ENCODE measurements at places on chromosomes 3 and 15.

- H3K4me1 ChIP-seq: peaks cover 6% of the 10 kb centered on the region
- no peak overlapping the region for H3K4me3 ChIP-seq
- no peak for DNase-seq
- no peaks in the 10 kb centered on the region for H3K36me3 ChIP-seq
- H3K27ac ChIP-seq: no peak overlapping the region
These were observed 75.3 kb downstream of the SYNPR start for GRCh38 chr3:63353383-63353782.

DNA sequence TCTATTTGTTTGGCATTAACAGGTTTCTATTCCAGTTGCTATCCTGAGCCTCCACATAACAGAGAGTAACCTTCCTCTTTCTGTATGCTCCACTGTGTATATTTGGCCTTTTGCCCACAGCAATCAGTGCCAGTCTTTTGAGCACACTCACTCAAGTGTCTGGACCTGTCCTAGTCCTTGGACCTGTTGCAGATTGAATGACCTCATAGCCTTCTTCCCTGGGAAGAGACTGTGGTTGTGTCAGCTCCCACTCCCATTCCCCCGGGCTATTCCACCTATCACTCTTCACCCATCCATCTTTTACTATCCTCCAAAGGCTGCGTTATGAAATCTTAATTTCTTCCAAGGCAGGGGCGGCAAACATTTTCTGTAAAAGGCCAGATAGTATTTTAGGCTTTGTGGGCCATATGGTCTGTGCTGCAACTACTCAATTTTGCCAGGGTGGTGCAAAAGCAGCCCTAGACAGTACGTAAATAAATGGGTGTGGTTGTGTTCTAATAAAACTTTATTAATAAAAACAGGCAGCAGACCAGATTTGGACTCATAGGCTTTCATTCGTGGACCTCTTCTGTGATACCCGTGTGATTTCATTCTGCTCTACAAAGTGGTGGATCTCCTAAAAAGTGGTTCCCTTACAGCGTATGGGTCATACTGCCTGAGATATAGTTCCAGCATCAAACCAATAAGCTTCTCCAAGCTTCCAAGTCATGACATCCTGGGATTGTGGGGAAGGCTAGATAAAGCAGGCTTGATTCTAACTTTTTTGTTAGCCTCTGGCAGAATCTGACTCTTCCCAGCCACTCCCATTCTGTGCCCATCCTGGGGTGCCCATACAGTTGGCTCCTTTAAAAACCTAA lies 57.4 kb downstream of the CDAN1 start:
- H3K27ac ChIP-seq: peak overlapping the region; percentile 20
- no peaks in the 10 kb centered on the region for H3K27me3 ChIP-seq
- peak overlapping the region; percentile 10 for H3K4me3 ChIP-seq
- peaks cover 22% of the 10 kb centered on the region for H3K4me1 ChIP-seq
- no peaks in the 10 kb centered on the region for H3K36me3 ChIP-seq
- no peak for DNase-seq

DNA sequence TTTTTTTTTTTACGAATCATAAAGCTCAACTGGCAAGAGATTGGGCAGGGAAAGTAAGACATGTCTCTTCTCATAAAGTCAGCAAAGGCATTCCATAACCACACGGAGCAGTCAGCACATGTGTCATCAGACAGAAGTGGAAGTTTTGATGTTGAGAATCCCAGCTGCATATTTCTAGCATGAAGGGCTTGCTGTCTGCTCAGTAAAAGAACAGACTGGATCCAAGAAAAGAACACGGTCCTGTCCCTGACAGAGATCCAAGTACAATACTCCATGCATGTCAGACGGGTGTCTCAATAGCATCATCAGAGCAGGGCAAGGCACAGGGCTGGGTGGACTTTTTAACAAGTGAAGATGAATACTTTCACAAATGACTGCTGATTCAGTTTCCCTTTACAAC lies 38.2 kb downstream of the ABI3BP start:
- H3K4me3 ChIP-seq: no peak overlapping the region
- DNase-seq: no peak
- no peak overlapping the region for H3K27ac ChIP-seq
- no peaks in the 10 kb centered on the region for H3K4me1 ChIP-seq
- no peaks in the 10 kb centered on the region for H3K27me3 ChIP-seq

DNA sequence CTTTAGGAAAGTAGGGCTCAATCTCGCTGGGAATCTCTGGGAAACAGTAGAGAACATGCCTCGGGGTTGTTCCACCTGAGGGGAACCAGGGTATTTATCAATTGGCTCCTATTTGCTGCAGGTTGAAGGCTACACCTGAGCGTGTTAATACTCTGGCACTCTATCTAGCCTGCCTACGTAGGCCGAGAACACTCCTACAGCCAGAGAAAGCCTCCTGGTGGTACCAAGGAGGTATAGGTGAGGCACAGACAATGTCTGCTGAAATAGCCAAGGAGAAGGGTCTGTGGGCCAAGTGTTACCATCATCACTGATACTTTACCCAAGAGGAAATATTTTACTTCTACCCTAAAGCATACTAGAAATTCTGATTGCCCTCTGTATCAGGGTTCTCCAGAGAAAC lies 341.0 kb upstream of the UBE2E2 start:
- H3K27me3 ChIP-seq: no peaks in the 10 kb centered on the region
- H3K27ac ChIP-seq: no peak overlapping the region
- no peaks in the 10 kb centered on the region for H3K36me3 ChIP-seq
- no peak overlapping the region for H3K4me3 ChIP-seq

- H3K4me3 ChIP-seq: no peak overlapping the region
- H3K36me3 ChIP-seq: peaks cover 10% of the 10 kb centered on the region
These were observed 189.0 kb downstream of the MBNL1 start for GRCh38 chr3:152457500-152458375.

DNA sequence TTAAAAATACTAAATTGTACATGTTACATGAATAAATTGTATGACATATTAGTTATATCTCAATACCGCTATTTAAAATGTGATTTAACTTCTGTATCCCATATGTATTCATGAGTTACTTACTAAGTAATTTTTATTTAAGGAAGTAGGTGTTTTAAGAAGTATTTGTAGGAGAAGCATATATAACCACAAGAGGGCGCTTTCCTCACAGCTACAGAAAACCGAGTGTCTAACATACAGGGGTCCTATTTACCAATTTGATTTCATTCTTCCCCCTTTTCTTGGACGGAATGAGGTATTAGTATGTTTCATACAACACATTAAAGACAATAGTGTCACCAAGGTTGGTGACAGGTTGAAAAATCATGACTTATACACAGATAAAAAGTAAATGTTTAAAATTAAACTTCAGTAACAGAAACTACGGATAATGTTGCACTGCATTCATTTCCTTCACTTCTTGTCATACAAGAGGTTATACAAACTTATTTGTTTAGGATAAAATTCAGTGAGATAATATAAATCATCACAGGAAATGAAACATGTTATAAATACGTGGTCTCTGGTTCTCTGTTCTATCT lies 253.6 kb downstream of the MAGI1 start:
- DNase-seq: no peak
- no peaks in the 10 kb centered on the region for H3K4me1 ChIP-seq
- no peaks in the 10 kb centered on the region for H3K27me3 ChIP-seq
- H3K4me3 ChIP-seq: no peak overlapping the region
- no peaks in the 10 kb centered on the region for H3K36me3 ChIP-seq

DNA sequence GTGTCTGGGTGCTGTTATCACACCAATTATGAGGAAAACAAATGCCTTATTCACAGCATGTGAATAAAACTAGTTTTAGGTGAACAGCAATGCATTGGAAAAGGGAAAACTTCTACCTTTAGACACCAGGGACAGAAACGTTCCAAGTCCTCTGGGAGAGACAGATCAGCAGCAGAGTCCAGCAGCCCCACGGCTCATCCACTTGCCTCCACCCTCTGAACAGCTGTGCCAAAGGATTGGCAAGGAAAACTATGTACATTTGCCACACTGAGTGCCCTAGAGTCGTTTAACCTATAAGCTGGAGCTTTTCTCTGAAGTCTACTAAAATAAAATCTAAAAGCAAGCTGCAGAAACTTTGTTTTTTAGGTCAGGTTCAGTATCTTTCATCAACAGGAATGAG lies 107.7 kb upstream of the EIF1B start:
- H3K4me3 ChIP-seq: no peak overlapping the region
- no peaks in the 10 kb centered on the region for H3K36me3 ChIP-seq
- H3K4me1 ChIP-seq: no peaks in the 10 kb centered on the region
- H3K27ac ChIP-seq: no peak overlapping the region
- DNase-seq: no peak

- H3K27ac ChIP-seq: no peak overlapping the region
- H3K36me3 ChIP-seq: no peaks in the 10 kb centered on the region
- H3K4me3 ChIP-seq: no peak overlapping the region
- H3K27me3 ChIP-seq: no peaks in the 10 kb centered on the region
- no peak for DNase-seq
These were observed 11.5 kb downstream of the SEMA3F start for GRCh38 chr3:50166620-50167019.

DNA sequence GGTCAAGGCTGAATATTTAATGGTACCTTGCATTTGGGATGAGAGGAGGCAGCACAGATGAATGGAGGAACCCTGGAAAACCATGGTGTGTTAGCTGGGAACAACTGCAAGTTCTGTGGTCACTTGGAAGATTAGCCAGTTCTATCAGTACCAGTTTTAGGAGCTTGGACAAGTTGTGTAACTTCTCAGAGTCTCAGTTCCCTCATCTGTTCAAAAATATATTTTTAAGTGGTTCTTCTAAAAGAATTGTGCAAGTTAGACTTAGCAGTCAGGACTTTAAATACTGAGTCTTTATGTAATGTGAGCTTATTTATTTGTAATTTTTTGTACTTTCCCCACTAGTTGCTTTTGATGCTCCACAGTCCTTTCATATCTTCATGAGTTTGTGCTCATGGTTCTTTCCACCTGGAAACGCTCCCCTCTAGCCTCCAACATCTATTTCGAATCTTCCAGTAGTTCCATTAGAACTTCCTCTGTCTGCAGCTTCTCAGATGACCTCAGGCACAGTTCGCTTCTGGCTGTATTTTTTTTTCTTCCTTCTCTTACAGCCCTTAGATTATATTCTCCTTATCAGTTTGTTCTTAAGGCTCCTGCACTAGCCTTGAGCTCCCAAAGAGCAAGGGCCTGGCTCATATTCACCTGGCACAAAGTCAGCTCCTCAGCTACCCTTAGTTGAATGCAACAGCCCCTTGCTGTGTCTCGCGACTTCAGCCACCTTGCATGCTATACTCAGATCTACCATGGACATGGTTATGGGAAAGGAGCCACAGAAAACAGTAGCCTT lies 27.1 kb downstream of the ITPR1 start:
- no peak overlapping the region for H3K27ac ChIP-seq
- no peak overlapping the region for H3K4me3 ChIP-seq
- DNase-seq: no peak
- H3K4me1 ChIP-seq: peaks cover 51% of the 10 kb centered on the region
- peaks cover 2% of the 10 kb centered on the region for H3K36me3 ChIP-seq

GRCh38 chr3:185200639-185201038 lies 47.8 kb upstream of the C3orf70 start:
- H3K4me3 ChIP-seq: no peak overlapping the region
- H3K27me3 ChIP-seq: no peaks in the 10 kb centered on the region
- DNase-seq: no peak
- H3K36me3 ChIP-seq: peaks cover 1% of the 10 kb centered on the region

DNA sequence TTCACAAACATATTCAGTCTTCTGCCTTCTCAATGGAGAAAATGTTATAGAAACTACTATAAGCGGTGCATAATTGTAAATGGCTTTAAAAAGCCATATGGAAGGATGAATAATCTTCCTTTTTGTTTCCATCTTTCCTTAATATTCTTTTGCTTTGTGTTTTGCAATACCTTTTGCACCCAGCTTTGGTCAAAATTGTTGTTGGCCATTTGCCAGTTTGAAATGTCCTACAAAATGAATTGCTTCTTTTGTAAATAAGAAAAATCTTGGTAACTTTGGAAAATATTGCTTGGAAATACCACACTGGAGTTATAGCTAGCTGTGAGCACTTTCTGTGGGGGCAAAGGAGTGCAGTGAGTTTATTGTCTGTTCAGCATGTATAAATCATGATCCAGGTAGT lies 93.5 kb upstream of the NR2F2 start:
- H3K4me3 ChIP-seq: no peak overlapping the region
- no peaks in the 10 kb centered on the region for H3K36me3 ChIP-seq
- no peak for DNase-seq
- H3K27me3 ChIP-seq: no peaks in the 10 kb centered on the region
- H3K4me1 ChIP-seq: no peaks in the 10 kb centered on the region

GRCh38 chr3:16439163-16439847 lies 74.2 kb downstream of the RFTN1 start:
- peaks cover 22% of the 10 kb centered on the region for H3K36me3 ChIP-seq
- H3K27ac ChIP-seq: peak overlapping the region; percentile 28
- DNase-seq: no peak
- no peak overlapping the region for H3K4me3 ChIP-seq

DNA sequence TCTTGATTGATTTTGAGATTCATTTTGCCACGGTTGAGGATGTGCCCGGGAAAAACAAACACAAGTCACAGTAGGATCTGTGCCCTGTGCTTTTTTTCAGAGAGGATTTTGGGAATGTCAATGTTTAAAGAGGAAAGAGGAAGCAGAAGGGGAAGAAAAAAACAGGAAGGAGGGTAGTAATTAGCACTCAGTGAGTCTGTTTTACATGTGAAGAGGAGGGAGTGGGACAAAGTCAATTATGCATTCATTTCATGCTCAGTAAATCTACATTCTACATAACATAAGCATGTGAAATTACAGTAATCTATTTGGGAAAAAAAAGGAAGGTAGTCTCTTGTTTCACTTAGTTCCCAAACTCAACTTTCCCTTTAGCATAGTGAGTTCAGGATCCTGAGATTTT lies 18.3 kb upstream of the CD200 start:
- H3K27ac ChIP-seq: no peak overlapping the region
- H3K36me3 ChIP-seq: peaks cover 3% of the 10 kb centered on the region
- no peak overlapping the region for H3K4me3 ChIP-seq

GRCh38 chr15:49187549-49188245 lies 17.6 kb downstream of the GALK2 start:
- H3K36me3 ChIP-seq: peaks cover 12% of the 10 kb centered on the region
- no peak overlapping the region for H3K27ac ChIP-seq
- H3K27me3 ChIP-seq: no peaks in the 10 kb centered on the region
- H3K4me1 ChIP-seq: peaks cover 15% of the 10 kb centered on the region
- no peak for DNase-seq

DNA sequence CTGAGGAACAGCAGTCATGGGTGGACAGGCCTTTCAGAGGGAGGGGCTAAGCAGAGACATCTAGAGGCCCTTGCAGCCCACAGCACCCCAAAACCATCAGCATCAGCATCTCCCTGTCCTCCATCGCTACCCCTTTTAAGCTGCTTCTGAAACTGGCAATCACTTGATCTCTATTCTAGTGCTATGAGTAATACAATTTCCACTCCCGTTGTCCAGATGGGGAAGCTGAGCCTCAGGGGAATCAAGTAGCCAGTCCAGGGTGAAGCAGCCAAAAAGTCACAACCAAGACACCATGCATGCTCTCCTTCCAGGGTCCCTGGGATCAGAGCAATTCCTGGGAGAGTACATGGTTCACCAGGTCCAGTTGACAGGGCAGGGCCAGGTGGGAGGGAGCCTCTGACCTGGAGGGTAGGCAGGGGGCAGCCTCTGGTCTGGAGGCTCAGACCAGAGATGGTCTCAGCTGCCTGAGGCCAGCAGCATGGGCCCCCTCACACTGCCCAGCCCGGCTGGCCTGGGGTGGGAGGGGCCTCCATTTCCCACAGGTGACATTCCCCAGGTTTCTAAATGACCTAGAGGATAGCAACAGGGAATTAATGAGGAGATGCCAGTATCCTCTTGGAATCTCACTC lies 30.0 kb downstream of the KLHL25 start:
- no peaks in the 10 kb centered on the region for H3K4me1 ChIP-seq
- H3K4me3 ChIP-seq: no peak overlapping the region
- no peak for DNase-seq
- no peaks in the 10 kb centered on the region for H3K36me3 ChIP-seq
- H3K27ac ChIP-seq: no peak overlapping the region

GRCh38 chr3:72100080-72100511 lies 315.1 kb upstream of the PROK2 start:
- no peak for DNase-seq
- no peaks in the 10 kb centered on the region for H3K36me3 ChIP-seq
- peak overlapping the region; percentile 82 for H3K27ac ChIP-seq
- H3K4me1 ChIP-seq: peaks cover 38% of the 10 kb centered on the region
